ENCODE measurements at places on chromosomes 7 and 10. TPM values are rescaled to one million over a fixed set of nuclear protein-coding genes. Genes with fewer than 3 reads are reported as not detected.

DNA sequence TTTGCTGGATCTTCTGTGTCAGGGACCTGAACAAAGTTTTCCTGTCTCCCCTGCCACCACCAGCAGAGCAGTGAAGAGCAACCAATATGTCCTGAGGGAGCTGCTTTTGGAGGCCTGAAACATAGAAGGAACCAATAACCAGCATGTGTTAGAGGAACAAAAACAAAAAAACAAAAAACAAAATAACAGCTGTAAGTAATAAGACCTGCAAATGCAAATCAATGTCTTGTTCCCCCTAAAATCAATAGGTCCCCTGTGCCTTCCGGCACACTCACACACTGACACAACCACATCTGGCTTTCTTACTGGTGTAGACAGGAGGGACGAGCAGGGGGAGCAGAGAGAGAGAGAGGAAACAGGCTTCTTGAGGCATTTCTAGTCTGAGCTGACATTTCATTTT lies 94.1 kb downstream of the NRG3 start:
- DNase-seq = no peak

GRCh38 chr10:7407368-7408290 lies 3.2 kb downstream of the SFMBT2 start:
- no peak for DNase-seq

DNA sequence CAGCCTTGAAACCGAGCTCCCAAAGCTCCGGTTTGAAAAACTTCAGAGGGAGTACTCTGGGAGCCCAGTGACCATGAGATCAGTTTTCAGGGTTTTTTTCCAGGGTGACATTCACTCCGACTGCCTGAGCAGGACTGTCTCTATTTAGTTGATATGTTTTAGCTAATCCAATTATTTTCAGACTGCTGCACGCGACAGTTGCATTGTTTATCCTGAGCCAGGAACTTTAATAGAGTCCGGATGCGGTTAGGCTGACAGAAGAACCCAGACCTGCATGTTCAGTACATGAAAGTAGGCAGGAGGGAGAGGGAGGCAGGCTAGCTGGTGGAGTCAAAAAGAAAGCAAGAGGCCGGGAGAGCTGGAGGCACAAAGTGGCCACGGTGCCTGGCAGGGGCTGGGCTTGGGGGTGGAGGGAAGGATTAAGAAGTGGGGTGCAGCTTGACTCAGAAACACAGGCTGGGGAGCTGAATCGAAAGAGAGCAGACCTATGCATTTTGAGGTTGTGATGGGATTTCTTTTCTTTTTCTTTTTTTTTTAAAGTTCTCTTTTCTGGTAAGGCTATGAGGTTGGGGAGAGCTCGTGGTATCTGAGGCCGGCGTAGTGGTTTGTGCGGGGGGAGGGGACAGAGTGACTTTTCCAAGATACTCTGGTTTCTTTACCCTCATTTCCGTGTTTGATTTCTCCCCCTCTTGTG lies 5.7 kb downstream of the GATA3 start:
- DNase-seq = peak; percentile 25

- no peak for DNase-seq
Observed at GRCh38 chr7:155721056-155721455, 76.6 kb downstream of the RBM33 start.

DNA sequence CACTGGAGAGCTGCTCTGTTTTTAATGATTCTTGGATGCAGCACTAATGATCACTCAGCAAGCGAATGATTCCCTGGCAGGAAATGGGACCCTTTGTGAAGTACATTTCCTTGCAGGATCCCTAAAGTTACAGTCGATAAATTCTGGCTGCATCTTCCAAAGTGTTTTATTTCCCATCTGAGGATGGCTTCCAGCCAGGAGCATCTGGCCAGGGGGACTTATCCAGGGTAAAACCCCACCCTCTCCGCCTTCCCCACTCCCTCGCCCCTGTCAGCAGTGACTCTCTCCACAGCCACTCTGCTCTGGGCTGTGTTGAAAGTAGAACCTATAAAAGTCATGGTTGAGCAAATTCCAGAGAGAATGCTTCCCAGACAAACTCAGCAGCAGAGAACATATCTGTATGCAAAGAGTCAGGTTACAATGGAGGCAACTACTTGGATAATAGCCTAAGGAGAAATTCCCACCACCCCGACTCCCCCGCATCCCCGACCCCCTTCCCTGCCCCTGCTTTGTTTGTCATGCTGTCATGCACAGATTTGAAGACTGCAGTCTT lies 111.0 kb upstream of the ANLN start:
- DNase-seq = peak; percentile 89

DNA sequence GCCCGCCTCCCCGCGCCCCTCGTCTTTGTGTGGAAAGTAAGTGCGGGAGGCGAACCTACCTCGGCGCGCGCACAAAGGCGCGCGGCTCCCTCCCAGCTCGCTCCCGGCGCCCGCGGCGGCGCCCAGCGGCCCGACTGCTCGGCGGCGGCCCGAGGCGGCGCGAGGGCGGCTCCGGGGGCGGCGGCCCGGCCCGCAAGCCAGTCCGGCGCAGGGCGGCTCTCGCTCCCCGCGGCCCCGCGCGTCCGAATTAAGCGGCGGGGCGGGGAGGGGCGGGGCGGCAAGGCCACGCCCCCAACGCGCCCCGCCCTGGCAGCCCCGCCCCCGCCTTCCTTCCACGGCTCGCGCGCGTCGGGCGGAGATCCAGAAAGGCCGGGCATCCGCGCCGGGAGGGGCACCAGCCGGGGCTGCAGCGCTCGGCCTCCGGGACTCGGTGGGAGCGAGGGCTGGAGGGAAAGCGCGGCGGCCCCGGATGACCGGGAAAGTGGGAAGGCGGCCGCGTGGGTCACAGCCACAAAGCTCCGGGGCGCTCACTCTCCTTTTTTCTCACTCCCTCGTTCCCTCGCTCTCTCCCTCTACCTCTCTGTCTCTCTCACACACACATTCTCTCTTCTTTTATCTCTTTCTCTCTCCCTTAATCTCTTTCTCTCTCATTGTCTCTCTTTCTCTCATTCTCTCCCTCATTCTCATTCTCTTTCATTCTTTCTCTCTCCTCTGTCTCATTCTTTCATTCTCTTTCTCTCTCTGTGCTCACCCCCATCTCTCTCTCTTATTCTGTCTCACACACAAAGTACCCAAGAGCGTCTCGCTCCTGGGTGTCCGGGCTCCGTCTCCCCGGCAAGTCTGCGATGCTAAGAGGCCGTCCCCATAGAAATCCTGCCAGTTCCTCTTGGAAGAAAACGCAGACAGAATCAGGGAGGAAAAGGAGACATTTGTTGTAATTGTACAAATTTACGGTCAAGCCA lies 170.2 kb downstream of the FAM107B start:
- peak; percentile 70 for DNase-seq

- peak; percentile 5 for DNase-seq
Observed at GRCh38 chr7:124764847-124765400, 668 bp downstream of the GPR37 start.

DNA sequence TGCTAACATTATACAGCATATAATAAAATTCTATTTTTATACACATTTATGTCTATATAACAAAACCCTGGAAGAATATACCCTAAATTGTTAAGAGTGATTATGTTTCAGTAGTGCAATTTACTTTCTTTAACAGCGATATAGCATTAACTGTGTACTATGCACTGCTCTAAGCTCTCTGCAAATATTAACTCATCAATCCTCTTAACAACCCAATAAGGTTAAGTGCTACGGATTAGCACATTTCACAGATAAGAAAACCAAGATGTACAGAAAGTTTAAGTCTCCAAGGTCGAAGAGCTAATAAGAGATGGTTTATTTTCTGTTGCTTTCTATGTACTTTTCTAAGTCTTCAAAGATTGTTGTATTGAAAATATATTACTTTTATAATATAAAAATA lies 95.8 kb downstream of the SEMA3C start:
- no peak for DNase-seq

GRCh38 chr10:29658984-29659965 lies 24.5 kb upstream of the SVIL start:
- peak; percentile 100 for DNase-seq

The GPR15LG gene
- polyA plus RNA-seq = not detected

The NXPH1 gene
- polyA plus RNA-seq = not detected

The HMX3 gene
- not detected for polyA plus RNA-seq

The CHN2 gene
- polyA plus RNA-seq = not detected

The CALML3 gene
- polyA plus RNA-seq = not detected

Data from IMR-90 (cell line).